ENCODE measurements at places on chromosomes 12 and 14.

- no peak for DNase-seq
Measured at GRCh38 chr14:37697489-37698121, 102.2 kb downstream of the TTC6 start.

DNA sequence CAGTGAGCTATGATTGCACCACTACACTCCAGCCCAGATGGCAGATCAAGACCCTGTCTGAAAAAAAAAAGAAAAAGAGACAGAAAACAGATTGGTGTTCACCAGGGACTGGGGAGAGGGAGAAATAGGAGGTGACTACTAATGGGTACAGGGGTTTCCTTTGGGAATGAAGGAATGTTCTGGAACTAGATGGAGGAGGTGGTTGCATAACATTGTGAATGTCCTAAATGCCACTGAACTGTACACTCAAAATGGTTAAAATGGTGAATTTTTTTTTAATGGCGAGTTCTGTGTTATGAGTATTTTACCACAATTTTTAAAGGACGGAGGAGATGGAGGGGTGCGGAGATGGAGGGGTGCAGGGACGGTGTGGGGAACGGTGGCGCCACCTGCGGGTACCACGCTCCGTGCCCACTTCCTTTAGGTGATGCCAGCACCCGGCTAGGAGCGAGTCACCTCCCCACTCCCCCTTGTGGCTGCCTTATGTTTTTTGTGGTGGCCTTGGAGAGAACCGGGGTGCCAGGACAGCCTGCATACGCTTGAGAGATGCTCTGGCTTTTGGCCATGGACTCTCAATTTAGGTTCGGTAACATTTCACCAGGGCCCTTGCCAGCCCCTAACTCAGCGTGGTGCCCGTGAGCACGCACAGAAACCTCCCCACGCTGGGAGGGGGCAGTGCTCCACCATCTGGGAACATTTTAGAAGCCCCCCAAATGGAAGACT, 16.1 kb downstream of the UBC start:
- DNase-seq, result no peak

DNA sequence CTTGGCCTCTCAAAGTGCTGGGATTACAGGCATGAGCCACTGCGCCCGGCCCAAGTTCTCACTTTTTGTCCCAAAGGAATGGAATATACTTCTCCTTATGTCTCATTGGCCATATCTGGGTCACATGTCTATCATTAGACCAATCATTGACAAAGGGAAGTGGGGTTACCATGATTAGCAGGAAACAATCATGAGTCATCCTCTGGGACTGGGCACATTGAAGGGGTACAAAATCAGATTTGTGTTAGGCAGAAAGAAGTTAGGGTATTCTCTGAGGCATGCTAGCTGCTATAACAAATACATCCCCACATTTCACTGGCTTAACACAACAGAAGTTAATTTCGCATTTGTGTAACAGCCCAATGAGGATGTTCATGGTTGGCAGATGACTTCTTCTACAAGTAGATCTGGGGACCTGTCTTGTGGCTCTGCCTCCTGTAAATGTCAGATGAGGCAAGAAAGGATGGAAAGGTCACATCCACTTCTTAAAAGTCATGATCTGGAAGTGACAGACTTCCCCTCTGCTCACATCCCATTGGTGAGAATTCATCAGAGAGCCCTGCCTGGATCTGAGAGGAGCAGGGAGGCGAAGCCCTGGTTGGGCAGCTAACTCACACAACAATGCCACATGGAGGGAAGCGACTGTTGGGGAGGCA, 3.1 kb downstream of the CCDC63 start:
- DNase-seq, result no peak

DNA sequence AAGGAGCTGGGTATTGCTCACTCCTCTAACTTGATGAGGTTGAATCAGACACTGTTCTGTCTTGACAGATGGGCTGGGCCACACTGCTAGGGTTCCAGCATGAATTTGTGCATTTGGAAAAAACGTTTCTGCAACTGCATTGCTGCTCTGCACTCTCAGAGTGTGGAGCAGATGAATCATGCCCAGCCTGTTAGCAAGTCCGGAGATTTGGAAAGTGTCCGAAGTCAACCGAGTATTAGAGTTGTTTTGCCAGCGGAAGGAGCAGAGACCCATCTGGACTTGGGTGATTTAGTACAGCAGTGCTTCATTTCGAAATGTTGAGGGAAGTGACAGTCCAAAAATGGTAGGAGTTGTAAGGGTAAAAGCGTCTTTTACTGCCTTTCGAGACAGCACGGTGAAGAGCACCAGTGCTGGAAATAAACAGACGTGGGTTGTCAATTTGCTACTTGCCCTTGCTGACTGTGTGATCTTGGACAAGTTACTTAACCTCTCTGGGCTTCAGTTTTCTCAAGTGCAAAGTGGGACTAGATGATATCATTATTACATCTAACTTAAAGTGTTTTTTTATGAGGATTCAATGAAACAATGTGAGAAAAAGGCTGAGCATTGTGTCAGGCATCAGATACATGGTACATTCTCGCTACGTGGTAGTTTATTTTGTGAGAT, 139.5 kb downstream of the CHST11 start:
- no peak for DNase-seq

DNA sequence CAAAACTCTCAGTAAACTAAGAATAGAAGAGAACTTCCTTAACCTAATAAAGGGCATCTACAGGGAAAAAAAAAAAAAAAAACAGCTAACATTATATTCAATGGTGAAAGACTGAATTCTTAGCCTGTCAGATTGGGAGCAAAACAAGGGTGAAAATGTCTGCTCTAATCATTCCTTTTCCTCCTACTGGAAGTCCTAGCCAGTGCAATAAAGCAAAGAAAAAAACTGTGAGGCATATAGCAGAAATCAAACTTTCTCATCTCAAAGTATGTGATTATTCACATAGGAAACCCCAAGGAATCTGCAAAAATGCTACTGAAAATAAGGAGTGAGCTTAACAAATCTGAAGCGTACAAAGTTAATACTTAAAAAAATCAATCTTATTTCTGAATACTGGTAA, 170.7 kb downstream of the NUAK1 start:
- no peak for DNase-seq

DNA sequence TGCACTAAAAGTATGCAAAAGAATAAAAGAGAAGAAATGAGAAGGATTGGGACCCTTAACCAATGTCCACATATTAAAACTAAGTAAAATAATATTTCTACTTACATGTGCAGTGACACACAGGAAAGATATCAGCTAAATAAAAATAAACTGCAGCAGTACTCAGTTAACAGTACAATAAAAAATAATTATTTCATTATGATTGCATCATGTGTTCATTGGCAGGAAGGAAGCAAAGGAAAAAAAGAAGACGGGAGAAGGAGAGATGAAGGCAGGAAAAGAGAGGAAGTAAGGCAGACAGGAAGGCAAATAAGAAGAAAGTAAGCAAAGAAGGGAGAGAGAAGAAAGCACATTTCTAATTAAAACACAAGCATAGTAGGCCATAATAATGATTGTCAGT, 33.0 kb downstream of the RASSF9 start:
- DNase-seq, result no peak

- DNase-seq, result no peak
Measured at GRCh38 chr12:119204671-119205285, 26.0 kb downstream of the HSPB8 start.

DNA sequence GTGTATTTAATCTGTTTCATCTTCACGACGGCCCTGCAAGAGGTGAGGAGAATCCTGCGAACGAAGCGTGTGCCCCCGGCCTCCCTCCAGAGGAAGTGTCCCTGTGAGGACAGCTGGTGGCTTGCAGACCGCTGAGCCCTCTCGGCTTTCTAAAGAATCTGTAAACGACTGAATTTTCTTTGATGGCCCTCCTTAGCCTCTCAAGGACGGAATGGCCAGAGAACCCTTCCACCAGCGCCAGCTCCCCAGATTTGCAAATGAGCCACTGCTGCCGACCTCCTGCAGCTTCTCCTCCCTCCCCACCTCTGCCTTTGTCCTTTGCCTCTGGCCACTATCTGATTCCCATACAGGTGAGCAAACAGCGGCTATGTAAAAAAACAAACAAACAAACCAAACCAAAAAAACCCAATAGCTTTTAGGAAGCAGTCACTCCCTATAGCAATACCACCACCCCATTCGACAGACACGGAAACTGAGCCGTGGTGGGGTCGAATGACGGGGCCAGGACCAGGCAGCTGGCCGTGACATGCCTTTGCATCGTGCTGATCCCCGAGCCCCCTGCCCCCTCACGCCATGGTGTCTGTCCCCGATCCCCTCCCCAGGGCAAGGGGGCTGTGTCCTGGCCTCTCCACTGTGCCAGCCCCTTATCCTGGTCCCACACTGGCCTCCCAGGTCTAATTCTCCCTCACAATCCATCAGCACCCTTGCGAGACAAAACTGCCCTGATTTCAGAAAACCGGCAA, 23.6 kb downstream of the RFLNA start:
- DNase-seq, result no peak
